ENCODE measurements at places on chromosomes 5 and 9.

- no peak for DNase-seq
Observed at GRCh38 chr5:18394443-18394804, 760.2 kb downstream of the TAF11L14 start.

DNA sequence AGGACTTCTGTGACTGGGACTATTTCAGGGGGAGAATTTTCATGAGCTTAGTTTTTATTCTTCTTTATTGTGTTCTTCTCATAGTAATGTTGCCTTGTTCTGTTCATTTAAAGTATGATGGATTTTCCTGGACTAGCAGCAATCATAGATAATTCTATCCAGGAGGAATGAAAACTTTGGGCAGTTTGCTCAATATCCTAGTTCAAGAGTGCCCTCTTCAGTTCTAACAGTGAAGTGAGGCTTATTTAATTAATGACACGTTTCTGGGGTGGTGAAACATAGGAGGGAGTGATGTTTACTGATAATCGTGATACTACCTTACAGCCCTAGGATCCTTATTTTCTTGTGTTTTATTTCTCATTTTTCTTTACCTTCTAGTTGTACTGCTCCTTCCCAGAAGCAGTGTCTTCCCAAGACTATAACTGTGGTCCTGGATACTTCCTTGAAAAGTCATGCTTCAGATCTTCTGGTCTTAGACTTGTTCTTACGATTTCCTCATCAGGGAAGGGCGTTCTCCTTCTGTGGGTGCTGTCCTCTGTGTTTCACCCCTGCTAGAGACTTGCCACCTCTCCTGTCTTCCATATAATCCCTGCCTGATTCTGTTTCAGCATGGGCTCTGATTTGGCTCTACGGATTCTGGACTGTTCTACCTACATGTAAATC lies 57.4 kb downstream of the CFAP95 start:
- DNase-seq: no peak

- no peak for DNase-seq
Observed at GRCh38 chr5:68161156-68161555, 54.4 kb upstream of the PIK3R1 start.

GRCh38 chr9:93010704-93011103 lies 47.8 kb upstream of the SUSD3 start:
- no peak for DNase-seq

DNA sequence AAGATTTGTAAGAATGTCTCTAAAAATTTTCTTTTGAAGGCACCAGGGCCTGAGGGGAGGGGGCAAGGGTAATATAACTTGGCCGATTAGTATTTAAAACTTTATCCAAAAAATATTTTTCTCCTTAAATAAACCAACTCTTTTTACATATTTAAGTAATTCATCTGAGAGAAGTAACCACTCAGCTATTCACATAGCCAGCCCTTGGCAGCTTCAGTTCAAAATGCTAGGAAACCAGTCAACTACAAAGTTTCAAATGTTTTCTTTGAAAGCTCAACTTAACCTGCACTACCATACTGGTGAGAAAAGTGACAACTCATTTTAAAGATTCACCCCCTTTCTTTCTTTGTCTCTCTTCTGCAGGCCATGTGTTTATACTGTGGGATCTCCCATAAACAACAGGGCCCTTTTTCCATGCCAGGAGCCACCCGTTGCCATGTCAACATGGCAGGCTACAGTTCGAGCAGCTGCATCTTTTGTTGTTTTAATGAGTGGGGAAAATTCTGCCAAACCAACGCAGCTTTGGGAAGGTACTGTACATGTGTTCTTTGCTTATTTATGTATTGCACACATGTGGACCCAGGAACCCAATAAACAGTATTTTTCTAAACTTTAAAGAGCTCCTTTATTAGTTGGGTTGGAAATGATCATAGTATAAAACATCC lies 46.3 kb downstream of the AOPEP start:
- DNase-seq: no peak

DNA sequence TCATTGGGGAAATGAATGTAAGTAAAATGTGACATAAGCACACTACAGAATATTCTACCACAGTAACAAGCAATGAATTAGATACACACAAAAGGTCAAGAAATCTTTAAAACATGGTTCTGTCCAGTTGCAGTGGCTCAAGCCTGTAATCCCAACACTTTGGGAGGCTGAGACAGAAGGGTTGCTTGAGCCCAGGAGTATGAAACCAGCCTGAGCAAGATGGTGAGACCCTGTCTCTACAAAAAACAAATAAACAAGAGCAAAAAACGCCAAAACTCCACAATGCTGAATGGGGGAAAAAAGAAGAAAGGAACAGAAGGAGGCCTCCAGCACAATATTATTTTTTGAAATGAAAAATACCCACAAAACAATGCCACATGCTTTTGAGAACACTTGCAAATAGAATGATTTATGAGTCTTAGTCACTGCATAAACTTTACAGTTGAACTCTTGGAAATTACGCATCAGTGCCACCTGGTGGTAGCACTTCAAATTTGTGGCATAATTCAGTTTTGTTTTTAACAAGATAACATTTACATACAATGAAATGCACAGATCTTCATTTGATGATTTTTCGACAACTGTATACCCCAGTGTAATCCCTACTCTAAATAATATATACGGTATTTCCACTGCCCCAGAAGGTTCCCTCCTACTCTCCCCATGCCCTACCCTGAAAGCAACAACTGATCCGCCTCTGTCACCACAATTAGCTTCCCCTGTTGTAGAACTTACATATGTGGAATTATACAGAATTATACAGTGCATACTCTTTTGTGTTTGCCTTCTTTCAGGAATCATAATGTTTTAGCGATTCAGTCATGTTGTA lies 14.4 kb upstream of the SPINK4 start:
- DNase-seq: peak; percentile 46

DNA sequence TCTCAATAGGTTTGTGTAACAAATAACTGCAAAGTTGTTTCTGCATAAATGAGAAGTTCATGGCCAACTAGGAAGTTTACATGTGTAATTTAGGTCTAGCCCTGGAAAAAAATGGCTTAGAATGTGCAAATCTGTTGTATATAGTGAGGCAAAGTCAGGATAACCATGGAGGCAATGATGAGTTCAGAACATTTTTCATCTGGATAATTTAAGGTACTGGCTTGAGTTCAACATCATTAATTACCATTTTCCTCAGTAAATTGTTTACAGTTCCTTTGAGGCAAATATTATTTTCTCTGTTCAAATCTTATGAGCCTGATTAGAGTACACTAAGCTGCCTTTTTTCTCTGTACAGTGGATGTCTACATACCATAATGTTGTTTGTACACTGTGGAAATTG lies 1259.0 kb upstream of the NUDT12 start:
- no peak for DNase-seq

- DNase-seq: no peak
Observed at GRCh38 chr5:143025971-143026370, 255.8 kb downstream of the ARHGAP26 start.

DNA sequence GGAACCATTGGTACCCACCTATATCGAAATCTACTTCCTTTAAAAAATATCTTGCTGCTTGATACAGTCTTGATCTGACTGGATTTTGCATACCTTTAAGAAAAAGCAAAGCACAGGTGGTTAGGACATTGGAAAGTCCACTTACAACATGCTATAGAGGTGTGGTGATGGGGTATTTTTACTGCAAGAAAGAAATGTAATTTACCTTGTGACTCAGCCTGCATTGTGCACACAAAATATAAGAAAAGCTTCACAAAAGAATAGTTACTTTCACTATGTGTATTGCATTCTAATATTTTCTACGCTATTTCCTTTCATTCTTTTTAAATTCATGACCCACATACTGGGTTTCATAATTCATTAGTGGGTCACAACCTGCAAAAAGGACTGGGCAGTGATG lies 236.2 kb upstream of the RASEF start:
- no peak for DNase-seq

DNA sequence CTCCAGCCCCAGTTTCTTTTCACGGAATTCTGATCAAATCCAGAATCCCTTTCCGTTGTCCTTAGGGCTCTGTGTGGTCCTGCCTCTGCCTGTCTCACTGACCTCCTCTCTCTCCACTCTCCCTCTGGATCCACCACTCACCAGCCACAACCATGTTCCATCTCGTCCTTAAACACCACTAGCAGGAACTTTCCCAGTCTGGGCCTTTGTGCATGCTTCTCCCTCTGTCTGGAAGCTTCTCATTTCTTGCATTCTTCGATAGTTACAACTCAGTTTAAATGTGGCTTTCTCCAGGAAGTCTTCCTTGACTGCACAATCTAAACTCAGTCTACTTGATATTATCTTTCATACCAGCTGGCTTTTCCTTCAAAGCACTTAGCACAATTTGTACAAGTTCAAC lies 117.7 kb upstream of the MSX2 start:
- DNase-seq: no peak

GRCh38 chr9:116232424-116233159 lies 79.0 kb downstream of the PAPPA start:
- DNase-seq: no peak

- DNase-seq: no peak
Observed at GRCh38 chr9:83934569-83935275, 13.5 kb upstream of the KIF27 start.

- no peak for DNase-seq
Observed at GRCh38 chr5:169272731-169273427, 28.1 kb downstream of the SLIT3 start.
